ENCODE measurements at places on chromosomes 11 and 22.
A peak's percentile ranks its signal among the peaks of the same experiment; 100 is the strongest.

DNA sequence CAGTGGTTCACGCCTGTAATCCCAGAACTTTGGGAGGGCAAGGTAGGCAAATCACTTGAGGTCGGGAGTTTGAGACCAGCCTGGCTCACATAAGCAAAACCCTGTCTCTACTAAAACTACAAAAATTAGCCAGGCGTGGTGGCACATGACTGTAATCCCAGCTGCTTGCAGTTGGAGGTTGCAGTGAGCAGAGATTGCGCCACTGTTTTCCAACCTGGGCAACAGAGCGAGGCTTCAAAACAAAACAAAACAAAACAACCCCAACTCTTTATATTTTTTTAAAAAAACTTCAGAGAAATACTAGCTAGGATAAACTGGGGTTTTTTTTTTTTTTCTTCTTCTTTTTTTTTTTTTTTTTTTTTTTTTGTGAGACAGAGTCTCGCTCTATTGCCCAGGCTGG, 31.8 kb upstream of the RAPSN start:
- DNase-seq: no peak

DNA sequence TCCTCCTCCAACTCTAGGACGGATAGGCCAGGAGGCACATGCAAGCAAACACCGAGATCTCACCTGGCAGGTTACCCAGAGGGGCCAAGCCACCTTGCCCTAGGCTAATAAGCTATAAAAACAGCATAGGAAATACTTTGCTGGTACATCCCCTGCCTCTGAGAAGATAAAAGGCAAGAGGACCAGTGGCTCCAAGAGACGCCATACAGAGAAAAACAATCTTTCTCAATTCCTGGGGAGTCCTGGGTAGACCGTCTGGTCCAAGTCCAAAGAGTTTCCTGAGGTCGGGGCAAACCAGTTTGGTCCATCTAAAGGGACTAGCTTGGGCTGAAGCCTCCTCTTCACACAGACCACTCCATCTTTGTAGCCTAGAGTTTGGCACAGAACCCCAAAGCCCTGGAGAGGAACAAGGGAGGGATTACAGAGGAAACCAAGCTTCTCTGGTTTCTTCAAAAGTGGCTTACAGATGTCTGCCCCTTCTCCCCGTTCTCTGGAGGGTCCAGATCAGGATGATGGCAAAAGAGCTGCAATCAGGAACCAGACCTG, 40.4 kb downstream of the NUMA1 start:
- DNase-seq: no peak

DNA sequence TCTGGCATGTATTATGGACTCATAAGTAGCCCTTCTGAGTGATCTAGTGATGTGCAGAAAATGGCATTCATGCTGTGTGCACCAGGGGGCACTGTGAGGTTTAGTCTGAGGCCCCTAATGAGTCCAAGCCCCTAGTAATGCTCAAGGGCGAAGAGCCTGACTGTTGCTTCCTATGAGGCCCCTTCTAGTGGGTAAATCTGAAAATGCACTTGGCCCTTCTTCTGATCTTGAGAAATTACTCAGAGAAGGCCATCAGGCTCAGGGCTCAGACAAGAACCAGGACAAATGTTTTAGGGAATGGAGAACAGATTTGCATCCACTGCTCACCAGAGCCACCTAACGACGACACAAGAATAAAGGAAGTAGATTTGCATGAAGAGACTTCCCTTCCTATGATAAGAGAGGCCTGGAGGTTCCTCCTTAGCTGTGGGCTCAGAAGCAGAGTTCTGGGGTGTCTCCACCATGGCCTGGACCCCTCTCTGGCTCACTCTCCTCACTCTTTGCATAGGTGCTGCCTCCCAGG, 75.8 kb downstream of the GGTLC2 start:
- DNase-seq: no peak

DNA sequence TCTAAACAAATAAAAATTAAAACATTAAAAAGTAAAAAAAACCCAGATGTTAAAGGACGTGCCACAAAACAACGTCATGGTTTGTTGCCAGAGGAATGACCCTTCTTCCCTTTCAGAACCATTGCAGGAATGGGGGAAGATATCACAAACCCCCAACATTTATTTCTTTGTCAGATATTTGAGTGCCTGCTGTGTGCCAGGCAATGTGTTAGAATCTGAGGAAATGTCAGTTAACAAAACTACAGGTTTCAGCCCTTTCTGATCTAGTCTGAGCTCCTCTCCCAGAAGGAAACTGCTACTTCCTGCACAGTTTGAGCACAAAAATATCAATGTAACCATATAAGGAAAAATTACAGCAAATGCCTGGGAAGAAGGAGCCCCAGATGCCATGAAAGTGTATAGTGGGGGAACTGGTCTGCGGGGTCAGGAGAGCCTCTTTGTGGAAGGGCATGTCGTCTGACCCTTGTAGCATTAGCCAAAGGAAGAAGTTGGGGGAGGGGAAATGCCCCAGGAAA, 7.1 kb upstream of the NHERF4 start:
- no peak for DNase-seq

DNA sequence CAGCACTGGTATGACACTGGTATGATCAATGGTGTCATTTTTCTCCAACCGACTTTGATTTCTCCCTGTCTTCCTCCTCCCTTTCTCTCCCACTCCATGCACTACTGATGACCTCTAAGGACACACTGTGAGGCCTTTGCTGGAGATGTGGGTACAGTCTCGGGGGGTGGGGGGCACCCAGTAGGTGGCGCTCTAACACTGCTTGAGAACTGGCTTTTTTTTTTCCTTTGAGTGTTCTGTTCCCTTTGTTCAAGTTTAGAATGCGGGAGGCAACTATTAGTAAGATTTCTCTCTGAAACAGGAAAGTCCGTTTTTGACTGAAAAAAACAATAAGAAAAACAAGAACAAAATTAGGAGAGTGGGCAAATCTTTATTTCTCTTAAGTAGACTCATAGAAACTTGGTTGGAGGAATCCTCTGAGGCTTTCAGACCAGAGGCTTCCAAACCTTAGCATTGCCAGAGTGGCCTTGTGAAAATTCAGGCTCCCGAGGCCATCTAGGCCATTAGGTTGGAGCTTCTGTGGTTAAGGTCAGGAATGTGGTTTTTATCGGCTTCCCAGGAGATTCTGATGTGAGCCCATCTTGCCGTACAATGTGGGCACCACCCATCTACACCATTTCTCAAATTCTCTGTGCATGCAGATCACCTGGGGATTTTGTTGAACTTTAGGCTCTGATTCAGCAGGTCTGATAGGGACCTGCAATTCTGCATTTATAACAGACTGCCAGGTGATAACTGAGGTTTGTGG, 43.2 kb downstream of the PANX1 start:
- peak; percentile 81 for DNase-seq

- no peak for DNase-seq
These were observed 9.6 kb downstream of the DENND6B start for GRCh38 chr22:50317178-50317577.

DNA sequence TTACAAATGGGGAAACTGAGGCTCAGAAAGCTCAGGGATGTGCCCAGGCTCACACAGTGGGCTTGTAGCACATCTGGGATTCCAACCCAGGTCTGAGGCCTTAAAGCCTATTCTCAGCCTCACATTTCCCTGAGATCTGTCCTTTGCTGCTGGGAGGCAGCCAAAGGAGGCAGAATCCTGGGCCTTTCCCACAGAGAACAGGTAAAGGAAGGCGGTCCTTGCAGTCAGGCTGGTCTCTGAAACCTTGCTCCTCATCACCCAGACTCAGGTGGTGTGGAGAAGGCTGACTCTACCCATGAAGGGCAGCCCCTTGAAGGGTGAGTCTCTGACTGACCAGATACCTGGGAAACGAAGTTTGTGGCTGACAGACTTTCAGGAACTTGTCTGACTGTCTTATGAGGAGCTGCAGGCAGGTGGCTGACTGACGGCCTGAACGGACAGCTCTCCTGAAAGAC, 7.8 kb downstream of the SLCO2B1 start:
- no peak for DNase-seq

GRCh38 chr22:31812977-31813605, 59.3 kb downstream of the DEPDC5 start:
- no peak for DNase-seq

DNA sequence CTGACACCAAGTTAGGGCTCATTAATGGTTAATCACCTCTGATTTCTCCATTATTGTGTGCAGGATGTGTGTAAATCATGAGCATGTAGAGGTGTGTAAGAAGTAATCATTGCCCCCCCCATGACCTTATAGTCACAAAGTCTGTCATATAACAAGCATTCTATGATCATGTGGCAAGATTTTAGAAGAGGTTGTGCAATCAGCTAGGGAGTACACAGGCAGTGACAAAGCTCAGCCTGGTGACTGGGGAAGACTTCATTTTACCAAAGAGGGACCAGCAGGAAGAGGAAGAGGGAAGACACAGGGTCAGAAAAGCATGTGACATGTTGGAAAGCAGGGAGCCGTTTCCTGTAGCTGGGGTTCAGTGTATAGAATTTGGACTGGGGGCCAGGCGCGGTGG, 176.5 kb upstream of the LARGE1 start:
- no peak for DNase-seq

GRCh38 chr11:7060868-7061267, 27.9 kb upstream of the RBMXL2 start:
- peak; percentile 15 for DNase-seq

Measured in right cardiac atrium (tissue), 5 donors.